Thoracic aorta (tissue), 2 donors: ENCODE measurements at places on chromosomes 6 and 20.

DNA sequence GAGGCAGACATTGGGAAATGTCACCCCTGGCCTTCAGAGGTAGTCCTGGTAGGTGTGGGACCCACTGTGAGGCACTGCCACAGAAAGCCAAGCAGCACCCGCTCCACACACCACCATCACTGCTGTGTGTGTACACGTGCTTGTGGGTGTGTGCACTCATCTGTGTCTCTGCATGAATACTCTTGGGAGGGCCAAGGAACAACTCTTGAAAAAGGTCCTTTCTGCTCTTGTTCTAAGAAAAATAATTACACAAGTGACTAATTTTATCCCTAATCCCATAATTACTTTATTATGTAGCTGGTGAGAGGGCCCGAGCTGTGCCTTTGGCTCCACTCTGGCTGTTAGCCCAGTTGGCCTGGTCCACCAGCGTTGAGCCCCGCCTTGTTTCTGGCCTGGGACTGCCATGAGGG lies 21.7 kb upstream of the EPB41L1 start:
- no peak for DNase-seq

- no peak for DNase-seq
Observed at GRCh38 chr6:71602385-71603007, 283.9 kb upstream of the RIMS1 start.

GRCh38 chr6:152771061-152771687 lies 20.6 kb downstream of the VIP start:
- no peak for DNase-seq

DNA sequence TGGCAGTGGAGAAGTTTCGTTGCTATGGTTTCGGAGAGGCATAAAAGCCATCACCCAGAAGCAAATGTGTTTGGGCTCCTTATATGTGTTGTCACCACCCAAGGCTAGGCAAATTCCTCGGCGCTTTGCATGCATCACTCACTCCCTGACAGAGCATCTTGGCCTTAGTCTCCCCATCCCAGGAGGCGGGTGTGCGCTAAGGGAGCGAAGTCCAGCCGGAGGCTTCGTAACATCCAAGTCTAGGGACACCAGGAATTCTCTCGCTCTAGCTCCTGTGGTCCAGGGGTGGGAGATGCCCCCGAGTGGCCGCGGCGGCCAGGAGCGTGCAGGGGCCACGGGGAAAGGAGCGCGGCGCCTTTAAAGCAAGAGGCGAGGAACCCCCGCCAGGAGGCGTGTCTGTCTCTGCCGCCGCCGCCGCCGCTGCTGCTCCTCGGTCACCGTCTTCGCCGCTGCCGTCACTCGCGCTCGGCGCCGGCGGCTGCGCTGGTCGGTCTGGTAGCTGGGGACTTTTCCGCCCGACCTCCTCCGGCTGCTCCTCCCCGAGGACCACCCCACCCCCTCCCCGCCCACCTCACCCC lies at the start of gene GRIK2:
Gene GRIK2 (plus strand): TSS at position 458 of the 578 bp plus-strand sequence.
- DNase-seq = no peak

DNA sequence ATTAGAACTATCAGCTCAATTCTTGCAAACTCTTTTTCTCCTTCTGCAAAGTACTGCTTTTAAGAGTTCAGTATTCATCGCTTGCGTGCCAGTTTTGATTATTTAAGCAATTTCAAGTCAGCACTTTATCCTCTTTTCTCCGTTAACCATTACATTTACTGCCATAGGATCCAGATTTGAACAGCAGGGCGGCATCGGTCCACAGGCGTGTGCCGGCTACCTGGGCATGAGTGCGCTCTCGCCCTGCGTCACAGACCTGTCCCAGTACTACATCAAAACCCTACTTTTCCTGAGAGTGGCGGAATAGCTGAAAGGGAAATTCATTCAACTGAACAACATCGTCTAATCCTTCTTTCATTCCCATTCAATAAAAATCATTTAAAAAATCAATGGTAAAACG lies 53.4 kb downstream of the MYLK4 start:
- DNase-seq = no peak

DNA sequence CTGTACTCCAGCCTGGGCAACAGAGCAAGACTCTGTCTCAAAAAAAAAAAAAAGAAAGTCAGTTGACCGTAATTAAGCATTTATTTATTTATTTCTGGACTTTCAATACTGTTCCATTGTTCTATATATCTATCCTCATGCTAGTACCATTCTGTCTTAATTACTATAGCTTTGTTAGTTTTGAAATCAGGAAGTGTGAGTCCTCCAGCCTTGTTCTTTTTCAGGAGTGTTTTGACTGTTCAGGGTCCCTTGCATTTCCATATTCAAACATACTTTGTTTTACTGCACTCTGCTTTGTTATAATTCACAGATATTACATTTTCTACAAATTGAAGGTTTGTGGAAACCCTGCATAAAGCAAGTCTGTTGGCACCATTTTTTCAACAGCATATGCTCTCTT lies 36.7 kb upstream of the ASXL1 start:
- no peak for DNase-seq

DNA sequence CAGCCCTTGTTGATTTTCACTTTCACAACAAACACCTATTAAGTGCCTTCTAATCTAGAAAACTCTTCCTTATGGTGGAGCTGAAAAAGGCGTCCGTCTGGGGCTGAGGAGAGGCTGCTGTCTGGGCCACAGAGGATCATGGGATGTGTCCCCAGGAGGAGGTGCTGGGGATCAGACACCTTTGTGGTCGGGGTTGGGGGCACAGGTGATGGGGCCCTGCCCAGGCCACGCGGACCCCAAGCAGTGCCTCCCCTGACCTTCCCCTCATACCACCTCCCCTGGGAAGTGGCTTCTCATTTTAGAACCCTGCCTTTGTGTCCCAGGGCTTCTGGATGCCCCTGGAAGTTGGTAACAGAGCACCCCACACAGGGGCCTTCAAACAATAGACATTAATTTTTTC lies 41.1 kb downstream of the SUN5 start:
- no peak for DNase-seq

- DNase-seq = no peak
Observed at GRCh38 chr20:1478566-1478965, 11.9 kb upstream of the NSFL1C start.

DNA sequence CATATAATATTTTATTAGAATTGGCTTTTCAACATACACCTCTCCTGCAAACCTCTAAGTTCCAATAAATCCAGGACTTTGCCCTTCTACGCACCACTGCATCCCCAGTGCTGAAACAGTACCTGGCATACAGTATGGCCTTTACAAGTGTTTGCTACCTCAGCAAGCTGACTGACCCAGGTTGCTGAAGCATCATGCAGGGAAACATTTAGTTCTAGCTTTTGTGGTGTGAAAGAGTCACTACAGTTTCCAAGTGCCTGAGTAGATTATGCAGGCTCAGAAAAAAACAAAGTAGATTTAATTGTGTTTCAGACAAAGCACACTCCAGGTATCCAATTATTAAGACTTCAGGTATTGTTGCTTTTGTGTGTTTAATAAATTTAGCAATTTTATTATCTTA lies 614.2 kb upstream of the NRSN1 start:
- no peak for DNase-seq

DNA sequence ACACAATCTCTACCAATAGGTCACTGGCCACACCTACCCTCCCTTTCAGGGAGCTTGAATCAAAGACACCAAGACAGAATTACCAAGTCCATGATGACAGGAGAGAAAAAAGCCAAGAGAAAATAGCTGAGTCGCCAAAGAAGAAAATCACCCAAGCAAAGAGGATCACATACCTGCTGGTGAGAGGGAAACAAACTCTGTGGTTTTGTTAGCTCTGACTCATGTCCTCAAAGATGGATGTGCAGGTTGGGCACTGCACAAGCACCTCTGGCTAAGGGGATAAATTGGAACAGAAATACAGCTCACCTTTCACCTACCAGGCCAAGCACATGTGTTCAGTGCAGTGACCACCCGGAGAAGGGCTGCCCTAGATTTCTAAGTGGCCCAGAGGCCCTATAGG lies 114.8 kb downstream of the TFAP2A start:
- DNase-seq = no peak

GRCh38 chr6:132060591-132060990 lies 109.4 kb upstream of the CCN2 start:
- no peak for DNase-seq

GRCh38 chr6:26043384-26044139 lies 43.7 kb upstream of the HFE start:
- no peak for DNase-seq

DNA sequence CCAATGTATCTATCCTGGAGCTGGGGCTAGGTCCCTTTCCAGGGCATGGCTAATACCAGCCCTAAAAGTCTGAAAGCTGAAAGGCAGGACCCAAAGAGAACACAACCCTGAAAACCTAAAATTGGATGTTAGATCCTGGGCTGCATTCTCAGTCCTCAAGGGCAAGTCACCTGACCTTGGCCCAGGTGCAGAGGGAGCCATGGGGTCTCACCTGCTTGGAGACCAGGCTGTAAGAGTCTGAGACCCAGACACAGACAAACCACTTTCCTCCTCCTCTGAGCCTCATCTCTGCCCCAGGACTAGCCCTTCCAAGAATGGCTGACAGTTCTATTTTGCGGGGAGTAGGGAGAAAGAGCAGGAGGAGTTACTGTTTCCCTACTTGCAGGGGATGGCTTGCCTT lies 60.0 kb downstream of the EFCAB8 start:
- no peak for DNase-seq

GRCh38 chr20:53773792-53774401 lies 180.3 kb upstream of the ZNF217 start:
- no peak for DNase-seq

DNA sequence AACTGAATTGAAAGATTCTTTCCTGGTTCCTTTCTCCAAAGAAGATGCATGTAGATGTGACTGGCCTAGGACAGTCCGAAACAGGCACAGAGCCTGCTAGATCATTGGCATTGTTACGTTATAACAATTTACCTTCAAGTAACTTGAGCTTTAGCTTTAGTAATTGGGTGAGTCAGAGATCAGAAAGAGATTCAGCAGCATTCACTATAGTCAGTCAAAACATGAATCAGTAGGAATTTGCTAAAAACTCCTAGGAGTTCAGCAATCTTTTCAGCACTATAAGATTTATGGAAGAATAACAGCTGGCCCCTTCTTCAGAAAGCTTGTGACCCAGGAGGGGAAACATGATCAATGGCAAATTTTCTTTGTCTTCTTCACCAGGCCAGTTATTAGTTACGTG lies 281.7 kb upstream of the PRDM1 start:
- DNase-seq = no peak
